ENCODE measurements at places on chromosomes 11 and 22.

- no peak for DNase-seq
Measured at GRCh38 chr11:58466293-58466692, 24.3 kb upstream of the OR5B12 start.

DNA sequence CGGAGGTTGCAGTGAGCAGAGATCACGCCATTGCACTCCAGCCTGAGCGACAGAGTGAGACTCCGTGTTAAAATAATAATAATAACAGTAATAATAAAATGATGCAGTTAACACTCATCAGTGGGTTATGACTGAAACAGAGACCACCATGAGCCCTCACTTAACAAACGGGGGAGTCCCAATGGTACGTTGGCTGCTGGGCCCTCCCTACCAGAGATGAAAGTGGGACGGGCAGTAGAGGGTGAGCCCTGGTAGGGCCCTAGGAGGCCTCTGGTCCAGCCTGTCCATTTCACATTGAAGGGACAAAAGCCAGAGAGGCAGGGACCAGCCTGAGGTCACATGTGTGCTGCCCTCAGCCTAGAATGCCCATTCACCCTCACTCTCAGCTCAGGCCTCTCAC is 13.7 kb upstream of the KIAA0930 start:
- no peak for DNase-seq

DNA sequence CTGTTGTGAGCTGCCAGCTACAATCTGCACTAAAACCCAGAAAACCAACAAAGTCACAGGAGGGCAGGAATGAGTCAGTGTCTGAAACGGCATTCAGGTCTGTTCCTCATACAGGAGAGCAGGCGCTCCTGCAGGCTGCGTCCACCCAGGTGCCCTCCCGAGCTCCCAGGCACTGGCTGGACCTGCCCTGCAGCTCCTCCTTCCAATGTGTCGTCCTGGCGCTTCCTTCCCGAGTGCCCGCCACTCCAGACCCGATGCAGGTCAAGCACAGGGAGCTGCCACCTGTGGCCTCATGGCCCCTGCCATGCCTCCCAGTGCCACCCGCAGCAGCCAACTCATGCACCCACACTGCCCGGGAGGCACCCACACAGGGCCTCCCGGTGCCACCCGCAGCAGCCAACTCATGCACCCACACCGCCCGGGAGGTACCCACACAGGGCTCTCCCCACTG is 12.0 kb downstream of the BRD1 start:
- DNase-seq: no peak

DNA sequence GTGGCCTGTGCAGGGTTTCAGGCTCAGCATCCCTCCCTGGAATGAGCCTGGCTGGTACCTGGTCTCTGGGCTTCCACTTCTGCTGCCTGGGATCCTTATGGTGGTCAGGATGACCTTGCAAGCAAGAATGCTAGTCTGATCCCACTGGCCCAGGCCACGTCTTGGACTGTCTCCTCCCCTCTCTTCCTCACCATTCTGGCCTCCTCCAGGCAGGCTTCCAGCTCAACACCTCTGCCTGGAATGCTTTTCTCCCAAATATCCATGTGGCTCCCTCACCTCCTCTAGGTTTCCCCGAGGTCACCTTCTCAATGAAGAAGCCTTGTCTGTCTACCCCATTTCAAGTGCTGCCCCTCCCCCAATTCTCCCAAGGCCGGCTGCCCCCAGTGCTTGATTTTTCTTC is 39.4 kb upstream of the ALX4 start:
- DNase-seq: no peak

- DNase-seq: peak; percentile 60
Measured at GRCh38 chr11:117316197-117316961, at the start of gene BACE1. TSS of gene BACE1 (minus strand) at chr11:117316256. CDS start at chr11:117315795, 461 bp downstream.

- no peak for DNase-seq
Measured at GRCh38 chr11:34830648-34831047, 85.5 kb downstream of the APIP start.

- no peak for DNase-seq
Measured at GRCh38 chr11:135074397-135074998, 662.5 kb upstream of the B3GAT1 start.

GRCh38 chr11:108853864-108854263 is 189.0 kb downstream of the DDX10 start:
- DNase-seq: no peak

DNA sequence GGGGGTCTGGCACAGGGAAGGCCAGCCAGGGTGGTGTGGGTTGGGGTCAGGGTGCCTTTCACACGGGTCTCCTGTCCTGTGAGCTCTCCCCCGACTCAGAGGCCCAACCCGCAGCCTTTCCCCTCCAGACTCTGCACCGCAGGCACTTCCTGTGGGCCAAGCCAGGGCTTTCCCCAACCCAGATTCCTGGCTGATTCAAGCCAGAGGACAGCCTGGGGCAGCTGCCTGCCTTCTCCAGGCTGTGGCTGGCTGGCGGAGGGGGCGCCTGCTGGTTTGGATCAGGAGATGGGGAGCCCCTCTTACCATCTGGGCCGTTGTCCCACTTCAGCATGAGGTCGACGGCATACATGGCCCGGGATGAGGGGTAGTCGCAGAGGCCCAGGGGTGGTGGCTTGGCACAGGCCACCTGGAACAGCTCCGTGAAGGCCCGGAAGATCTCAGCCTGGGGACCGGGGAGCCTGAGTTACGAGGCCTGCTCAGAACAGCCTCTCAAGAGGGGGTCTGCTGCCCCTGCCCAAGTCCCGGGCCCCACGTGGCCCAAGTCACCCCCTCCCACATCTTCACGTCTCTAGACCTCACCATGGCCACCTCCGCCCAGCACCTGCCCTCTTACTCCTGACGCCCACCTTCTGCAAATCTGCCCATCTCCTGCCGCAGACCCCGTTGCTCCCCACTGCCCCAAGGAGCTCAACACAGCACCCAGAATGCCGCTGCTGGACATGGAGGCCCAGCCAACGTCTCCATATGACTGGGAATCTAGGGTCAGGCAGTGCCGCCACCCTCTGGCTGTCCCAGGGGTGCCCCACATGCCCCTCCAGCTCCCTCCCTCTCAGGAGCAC is 17.3 kb downstream of the TSPO start:
- no peak for DNase-seq

DNA sequence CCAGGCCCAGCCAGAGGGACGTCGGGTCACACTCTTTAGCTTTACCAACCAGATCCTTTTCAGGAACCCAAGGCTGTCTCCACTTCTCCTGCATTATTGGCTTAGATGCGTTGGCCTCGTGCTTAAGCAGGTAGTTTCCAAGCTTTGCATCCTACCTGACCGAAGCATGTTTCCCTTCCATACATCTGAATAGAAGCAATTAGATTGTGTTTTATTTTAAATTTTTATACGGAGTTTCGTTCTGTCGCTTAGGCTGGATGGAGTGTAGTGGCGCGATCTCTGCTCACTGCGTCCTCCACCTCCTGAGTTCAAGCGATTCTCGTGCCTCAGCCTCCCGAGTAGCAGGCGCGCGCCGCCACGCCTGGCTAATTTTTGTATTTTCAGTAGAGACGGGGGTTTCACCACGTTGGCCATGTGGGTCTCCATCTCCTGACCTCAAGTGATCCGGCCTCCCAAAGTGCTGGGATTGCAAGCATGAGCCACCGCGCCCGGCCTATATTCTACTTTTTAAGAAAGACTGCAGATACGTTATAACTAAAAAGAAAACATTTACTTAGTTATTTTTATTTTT is 677 bp downstream of the DYNC2H1 start:
- no peak for DNase-seq

GRCh38 chr11:10095412-10096208 is 198.4 kb downstream of the SBF2 start:
- DNase-seq: no peak

DNA sequence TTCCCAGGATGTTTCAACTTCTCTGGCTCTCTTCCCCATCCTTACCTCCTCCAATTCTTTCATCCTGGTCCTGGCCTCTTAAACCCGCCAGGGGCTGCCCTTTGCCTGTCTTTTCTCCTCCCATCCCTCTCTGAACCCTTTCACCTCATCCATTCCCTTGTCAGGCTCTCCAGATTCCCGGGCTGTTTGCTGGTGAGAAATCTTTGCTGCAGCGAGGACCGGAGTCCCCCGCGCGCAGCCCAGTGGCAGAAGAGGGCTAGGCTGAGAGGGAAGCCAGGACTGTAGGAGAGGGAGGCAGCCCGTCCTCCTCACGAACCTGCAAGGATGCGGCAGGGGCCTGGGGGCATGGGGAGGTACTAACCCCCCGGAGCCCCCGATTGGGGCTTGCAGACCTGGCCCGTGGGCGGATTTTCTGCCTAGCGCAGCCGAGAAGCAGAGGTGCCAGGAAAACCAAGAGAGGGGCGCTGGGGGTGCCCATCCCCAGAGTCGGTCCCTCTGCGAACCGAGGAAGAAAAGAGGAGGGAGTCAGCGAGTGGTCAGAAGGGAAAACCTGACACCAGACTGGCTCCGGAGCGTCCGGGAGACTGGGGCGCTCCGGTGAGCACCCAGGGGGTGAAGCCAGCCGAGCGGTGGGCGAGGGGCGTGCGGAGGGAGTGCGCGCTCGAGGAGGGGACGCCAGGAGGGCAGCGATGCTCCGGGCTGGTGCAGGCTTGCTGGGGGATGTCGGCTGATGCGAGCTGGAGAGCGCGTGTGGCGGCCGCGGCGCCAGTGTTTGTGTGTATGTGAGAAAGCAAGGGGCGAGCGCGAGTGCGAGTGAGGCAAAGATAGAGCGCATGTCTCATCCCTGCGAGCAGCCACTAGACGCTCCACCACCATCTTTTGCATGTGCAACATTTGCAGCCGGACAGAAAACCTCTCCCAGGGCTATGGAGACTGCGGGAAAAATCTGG is at the start of gene GRIA4:
Gene GRIA4 (plus strand): TSS at position 242 of the 950 bp plus-strand sequence. CDS start 925 bp downstream, outside the sequence.
- no peak for DNase-seq

DNA sequence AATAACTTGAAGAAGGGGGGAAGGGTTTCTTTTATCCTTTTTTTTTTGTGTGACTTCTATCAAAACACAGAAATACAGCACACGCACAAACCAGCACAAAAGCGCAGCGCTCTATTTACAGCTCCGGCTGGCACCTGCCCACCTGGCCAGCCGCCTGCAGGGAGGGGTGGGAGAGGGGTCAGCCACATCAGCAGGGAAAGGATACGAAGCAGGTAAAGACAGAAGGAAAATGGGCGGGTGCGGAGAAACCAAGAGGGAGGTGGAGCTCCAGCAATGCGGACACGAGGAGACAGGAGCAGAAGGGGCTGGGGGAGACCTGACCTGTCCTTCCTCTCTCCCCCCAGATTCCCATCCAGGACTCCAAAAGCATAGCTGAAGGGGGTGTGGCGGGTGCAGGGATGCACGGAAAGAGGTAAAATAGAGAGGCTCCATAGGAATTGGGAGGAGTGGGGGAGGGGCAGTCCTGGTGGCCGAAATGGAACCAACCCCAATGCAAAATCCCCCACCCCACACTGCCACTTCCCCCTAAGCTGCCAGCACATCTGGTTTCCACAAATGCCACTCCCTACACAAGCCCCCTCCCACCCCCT is 14.1 kb downstream of the CXCR5 start:
- DNase-seq: no peak

DNA sequence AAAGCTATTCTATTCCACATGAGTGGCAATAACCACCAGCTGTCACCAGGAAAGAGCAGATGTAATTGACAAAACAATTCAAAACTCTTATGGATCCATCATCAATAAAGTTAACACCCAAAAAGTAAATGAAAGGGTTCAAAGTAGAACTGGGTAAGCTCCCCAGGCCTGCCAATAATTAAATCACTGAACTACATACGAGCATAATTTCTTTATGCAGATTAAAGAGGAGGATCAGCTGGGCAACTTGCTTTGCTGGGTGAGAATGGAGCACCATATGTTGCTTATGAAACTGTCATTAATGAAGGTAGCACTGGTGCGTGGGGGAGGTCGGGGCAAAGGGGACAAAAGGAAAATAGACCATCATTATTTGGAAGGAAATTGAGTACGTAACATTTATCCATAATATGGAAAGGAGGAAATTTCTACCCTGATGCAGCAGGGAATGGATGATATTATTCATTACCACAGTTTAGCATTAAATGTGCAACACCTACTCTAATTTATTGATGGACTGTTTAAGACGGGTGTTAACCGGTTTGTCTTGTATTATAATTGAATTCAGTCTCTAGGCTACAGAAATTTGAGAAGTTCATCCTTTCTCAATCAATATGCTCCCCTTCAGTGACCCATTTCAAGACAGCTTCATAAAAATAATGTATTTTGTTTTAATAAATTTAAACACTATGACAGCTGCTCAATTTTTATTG is 315.9 kb downstream of the CADM1 start:
- no peak for DNase-seq

GRCh38 chr11:104148074-104148473 is 15.9 kb downstream of the PDGFD start:
- DNase-seq: peak; percentile 34

- DNase-seq: no peak
Measured at GRCh38 chr22:19181786-19182471, 3.4 kb upstream of the SLC25A1 start.

GRCh38 chr22:29078869-29079207 is 6.0 kb downstream of the KREMEN1 start:
- DNase-seq: no peak

DNA sequence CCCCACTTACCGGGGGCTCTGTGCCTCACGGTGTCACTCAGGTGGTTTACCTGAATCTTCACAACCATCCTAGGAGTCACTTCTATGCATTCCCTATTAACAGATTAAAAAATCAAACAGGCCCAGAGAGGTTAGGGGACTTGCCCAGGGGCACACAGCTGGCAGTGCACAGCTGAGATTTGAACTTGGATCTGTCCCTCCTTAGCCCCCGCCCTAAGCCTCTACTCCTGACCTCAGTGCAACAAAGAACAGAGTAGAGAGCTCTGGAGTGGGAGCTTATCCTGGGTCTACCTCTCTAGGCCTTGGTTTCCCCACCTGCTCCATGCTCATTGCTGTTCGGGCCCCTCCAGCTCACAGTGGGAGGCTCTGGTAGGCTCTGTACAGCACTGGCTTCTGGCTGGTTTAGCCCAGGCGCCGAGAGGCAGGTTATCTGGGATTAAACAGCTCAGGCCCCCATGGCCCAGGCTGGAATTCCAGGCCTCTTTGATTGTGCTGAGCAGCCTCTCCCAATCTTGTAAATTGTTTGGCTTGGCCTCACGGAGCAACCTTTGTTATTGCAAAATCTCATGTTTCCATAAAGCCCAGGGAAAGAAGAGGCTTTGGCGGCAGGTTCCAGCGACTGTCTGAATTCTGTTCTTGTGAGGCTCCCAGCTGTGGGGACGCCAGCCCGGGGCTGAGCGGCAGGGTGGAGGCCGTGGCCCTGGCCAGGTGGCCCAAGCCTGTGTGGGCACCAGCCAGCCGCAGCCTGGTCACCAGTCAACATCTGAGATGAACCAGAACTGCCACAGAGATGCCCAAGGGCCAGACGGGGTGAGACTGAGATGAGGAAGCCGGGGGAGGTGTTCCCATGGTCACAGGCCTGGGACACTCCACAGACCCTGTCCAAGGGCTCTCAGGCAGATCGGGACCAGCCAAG is 28.9 kb upstream of the SHISAL1 start:
- DNase-seq: no peak

GRCh38 chr11:2778630-2779498 is 79.1 kb upstream of the KCNQ1OT1 start:
- DNase-seq: no peak

- no peak for DNase-seq
Measured at GRCh38 chr11:47271961-47272661, 2.2 kb downstream of the MADD start.

- no peak for DNase-seq
Measured at GRCh38 chr22:23718371-23719165, 27.8 kb downstream of the RGL4 start.
